ENCODE measurements at places on chromosomes 11 and 22.

GRCh38 chr22:24413736-24414385, 13.5 kb upstream of the ADORA2A start:
- DNase-seq = no peak

DNA sequence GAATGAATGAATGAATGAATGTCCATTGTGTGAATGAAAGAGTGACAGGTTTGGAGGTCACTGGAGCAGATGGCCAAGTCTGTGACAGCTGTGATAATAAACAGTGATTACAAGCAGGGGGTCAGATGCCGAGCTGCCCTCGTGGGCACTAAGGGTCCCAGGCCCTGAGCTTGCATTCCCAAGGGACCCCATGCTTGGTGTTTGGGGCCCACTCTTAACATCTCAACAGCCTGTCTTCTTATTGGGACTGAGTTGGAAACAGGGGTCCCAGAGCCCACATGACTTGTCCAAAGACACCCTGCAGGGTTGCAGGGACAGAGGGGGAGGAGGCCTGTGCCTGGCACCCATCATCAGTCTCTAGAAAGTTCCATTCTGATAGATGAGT, 12.0 kb upstream of the ANO1 start:
- no peak for DNase-seq

- no peak for DNase-seq
Measured at GRCh38 chr11:105767931-105768330, 158.1 kb downstream of the GRIA4 start.

DNA sequence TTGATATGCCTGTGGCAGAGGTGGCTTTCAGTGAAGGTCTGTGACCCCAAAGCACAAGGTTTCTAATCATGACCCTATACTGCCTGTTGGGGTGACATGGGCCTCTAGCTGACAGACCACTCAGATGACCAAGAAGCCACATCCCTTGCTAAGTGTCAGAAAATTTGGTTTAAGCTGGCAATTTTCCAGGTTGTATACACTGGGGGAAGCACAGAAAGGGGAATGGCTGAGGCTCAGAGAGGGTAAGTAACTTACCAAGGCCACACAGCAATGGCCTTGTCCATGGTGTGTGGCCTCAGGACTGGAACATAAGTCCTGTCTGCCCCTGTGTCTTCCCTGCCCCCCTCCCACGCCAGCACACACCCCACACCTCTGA, 66.9 kb upstream of the PRDM11 start:
- DNase-seq = no peak

- DNase-seq = no peak
Measured at GRCh38 chr11:114044042-114044871, 15.3 kb upstream of the ZBTB16 start.

GRCh38 chr11:70298243-70298915, 27.9 kb downstream of the PPFIA1 start:
- no peak for DNase-seq

DNA sequence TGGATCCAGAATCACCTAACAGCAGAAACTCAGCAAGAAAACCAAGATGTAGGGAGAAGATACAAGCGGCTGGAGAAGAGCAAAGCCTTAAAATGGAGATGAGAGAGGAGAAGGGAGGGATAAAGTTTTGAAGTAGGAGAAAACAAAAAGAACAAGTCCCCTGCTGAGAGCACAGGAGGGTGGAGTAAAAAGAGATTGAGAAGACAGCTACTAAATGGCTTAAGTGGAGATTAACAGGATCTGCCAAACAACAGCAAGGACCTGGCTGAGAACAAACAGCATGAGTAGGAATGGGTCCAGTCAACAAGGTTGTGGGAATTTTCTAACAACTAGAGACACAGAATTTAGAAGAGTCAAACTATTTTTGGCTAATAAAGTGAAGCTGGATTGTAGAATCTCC, 18.1 kb downstream of the BTG4 start:
- no peak for DNase-seq

DNA sequence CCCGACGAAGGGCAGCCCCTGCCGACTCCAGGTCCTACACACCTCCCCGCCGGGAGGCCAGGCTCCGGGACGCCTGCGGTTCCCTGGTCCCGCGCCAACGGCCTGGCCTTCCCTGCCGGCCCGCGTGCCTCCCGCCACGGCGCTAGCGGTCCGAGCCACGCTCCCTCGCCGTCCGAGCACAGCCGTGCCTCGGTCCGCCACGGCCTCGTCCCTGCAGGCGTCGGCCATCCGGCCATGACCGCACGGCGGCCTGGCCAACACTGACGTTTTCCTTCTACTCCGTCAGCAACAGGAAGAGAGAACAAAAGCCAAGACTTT, 532 bp downstream of the EIF4G2 start:
- no peak for DNase-seq

DNA sequence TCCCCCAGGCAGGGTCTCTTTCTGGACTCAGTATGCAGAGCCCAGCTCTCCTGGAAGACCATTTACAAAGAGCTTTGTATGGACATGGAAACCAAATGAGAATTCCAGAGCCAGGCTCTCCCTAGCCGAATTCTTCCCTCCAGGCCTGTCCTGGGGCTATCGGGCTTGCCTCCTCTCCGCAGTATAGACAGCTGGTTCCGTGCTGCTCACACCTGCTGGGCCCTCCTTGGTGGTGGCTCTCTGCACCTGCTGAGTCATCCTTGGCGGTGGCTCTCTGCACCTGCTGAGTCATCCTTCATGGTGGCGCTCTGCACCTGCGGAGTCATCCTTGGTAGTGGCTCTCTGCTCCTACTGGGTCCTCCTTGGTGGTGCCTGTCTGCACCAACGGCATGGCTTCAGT, 743.5 kb downstream of the BRD1 start:
- DNase-seq = no peak

DNA sequence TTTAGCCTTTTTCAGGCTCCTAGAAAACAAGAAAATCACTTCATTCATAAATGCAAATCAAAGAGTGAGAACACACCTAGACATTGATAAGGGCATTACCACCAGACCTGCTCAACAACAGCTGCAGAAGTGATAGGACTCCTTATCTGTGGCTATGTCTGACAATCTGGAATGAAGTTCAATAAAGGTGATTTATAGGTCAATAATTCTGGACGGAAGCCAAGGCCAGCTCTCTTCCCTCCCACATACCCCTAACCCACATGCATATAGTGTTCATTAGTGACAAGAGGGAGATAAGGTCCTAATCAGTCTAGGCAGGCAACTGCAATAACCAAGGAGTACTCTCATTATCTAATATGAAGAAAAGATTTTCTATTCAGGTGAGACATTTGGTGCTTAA, 111.3 kb downstream of the ETS1 start:
- DNase-seq = no peak

DNA sequence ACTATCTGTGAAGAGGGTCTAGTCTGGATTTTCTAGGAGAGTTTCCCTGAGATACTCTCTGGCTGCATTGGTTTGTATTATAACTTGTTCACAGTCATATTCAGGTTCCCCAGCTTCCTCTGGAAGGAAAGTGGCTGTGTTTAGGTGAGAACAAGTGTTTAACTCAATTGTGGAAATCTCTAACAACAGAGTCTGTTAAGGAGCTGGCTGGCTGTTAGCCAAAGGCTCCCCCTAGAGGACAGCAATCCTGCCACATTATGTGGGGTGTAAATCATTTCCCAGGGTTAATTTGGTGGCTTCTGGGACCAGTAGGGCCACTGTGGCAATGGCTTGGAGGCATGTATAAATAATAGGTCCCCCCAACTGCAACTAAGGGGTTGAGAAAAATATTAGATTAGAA, 18.4 kb downstream of the MS4A6E start:
- no peak for DNase-seq

- DNase-seq = no peak
Measured at GRCh38 chr22:42261296-42261695, 9.2 kb downstream of the TCF20 start.

DNA sequence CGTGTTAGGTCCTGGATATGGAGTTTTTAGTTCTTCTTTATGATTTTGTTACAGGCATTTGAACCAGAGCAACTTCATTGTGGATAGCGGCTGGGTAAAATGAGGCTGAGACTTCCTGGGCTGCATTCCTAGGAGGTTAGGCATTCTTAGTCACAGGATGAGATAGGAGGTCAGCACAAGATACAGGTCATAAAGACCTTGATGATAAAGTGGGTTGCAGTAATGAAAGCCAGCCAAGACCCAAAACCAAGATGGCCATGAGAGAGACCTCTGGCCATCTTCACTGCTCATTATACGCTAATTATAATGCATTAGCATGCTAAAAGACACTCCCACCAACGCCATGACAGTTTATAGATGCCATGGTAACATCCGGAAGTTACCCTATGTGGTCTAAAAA, 23.4 kb upstream of the CLMP start:
- DNase-seq = no peak

DNA sequence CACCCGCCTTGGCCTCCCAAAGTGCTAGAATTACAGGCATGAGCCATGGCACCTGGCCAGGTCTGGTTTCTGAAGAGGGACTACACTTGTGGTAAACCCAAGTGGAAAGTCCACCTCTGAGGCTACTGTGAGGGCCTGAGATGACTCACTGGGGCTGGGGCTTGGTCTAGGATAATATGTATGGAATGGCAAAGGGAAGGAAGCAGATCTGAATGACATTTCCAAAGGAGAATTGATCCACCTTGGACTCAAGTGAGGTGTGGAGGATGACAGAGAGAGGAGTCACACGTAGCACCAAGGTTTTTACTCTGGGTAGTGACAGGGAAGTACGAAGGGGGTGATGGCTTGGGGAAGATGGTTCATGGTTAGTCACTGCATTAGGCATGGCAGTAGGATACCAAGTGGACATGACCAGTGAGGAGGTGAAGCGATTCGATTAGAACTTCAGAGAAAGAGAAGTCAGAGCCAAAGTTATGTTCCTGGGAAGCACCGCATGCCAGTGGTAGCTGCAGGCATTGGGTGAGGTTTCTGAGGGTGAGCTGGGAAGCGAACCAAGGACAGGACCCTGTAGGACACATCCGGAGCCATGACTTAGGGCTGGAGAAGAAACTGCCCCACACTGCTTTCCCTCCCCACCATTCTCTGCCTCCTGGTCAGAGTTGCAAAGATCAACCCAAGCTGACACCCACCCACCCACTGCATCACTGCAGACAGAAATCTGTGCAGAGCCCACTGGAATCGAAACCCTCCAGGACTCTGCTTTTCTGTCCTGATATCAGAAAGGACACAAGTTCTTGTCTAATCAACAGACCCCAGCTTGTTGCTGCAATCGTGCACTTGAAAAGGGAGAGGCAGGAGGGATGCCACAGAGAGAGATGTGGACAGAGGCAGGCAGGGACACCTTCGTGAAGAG, 13.0 kb upstream of the BCL9L start:
- DNase-seq = peak; percentile 82

- no peak for DNase-seq
Measured at GRCh38 chr11:93468290-93468689, 74.9 kb downstream of the SMCO4 start.

DNA sequence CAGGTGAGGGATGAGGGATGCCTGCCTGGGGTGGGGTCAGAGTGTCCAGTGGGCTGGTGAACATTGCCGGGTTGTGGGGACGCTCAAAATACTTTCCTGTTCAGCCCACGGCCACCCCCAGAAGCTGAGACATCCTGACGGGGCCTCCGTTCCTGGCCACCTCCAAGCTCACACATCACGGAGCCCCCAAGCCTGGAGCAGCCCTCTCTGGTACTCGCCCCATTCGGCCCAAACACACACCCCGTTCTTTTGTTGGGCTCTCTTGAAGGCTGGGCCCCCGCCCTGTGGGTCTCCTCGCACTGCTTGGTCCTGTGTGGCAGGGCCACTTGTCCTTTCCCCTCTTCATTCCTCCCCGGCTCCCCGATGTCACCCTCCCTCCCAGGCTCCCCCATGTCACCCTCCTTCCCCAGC, 442.6 kb downstream of the TBC1D22A start:
- no peak for DNase-seq

DNA sequence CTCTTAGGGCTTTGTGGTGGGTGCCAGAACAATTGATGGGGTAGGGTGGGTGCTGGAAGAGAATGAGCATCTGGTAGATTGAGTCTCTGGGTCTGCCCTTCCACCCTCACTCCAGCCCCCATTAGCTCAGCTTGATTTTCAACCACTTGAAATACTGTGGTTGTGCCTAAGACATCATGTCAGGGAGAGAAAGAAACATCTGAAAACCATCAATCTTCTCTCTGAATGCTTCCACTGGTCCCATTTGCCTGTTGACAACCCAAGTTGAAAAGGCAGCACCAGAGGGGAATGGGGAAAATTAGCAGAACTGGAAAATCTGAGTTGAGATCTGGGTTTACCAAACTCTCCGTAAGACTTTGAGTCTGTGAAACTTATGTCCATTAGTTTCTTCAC, 26.1 kb downstream of the CD44 start:
- no peak for DNase-seq

GRCh38 chr11:111731821-111732220, 34.4 kb downstream of the PPP2R1B start:
- DNase-seq = no peak

DNA sequence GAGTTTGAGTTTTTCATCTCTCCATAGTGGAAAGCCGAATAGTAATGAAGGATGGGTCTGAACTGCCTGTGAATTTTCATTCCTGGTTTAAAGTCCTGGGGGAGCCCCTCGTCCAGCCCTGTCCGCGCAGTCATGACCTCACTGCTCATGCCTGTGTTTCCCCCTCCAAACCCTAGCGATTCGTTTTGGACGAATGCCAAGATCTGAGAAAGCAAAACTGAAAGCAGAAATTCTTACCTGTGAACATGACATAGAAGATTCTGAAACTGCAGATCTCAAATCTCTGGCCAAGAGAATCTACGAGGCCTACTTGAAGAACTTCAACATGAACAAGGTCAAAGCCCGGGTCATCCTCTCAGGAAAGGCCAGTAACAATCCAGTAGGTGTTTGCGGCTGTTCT, 30.5 kb downstream of the CDPF1 start:
- no peak for DNase-seq

GRCh38 chr22:20588092-20588842, 80.9 kb downstream of the MED15 start:
- no peak for DNase-seq

DNA sequence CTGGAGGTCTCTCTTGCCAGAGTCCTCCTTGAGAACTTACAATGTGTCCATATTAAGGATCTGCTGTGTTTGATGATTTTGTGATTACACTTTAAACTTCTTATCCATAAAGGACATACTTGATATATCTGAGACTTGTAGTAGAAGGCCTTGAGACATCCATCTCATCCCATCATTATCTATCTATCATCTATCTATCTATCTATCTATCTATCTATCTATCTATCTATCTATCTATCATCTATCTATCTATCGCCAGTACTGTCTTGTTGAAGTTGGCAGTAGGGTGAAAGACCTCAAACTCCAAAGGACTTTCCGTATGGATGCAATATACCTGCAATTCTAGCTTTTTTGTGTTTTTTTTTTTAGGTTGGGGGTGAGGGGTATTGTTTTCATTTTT, 2.5 kb upstream of the EHF start:
- no peak for DNase-seq

GRCh38 chr11:119729581-119729927, 554 bp upstream of the NECTIN1 start:
- DNase-seq = no peak

- DNase-seq = peak; percentile 89
Measured at GRCh38 chr11:85854557-85855340, 434 bp upstream of the CCDC83 start.

DNA sequence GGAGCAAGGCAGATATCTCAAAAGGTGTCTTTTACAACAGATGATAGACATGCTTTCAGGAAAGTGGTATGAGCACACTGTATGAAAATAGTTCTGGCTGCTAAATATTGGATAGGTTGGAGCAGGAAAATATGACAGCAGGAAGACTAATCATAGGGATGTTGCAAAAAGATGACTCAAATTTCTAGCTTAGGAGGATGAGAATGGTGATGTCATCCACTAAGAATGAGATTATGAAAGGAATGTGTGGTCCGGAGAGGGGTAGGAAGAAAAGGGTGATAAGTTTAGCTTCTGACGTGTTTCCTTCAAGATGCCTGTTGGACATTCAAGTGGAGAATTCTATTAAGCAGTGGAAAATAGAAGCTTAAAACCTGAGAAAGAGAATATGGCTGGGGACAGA, 46.4 kb downstream of the RCN1 start:
- peak; percentile 92 for DNase-seq

Data from RWPE1 (cell line).